ENCODE measurements at places on chromosomes 7 and 10.

DNA sequence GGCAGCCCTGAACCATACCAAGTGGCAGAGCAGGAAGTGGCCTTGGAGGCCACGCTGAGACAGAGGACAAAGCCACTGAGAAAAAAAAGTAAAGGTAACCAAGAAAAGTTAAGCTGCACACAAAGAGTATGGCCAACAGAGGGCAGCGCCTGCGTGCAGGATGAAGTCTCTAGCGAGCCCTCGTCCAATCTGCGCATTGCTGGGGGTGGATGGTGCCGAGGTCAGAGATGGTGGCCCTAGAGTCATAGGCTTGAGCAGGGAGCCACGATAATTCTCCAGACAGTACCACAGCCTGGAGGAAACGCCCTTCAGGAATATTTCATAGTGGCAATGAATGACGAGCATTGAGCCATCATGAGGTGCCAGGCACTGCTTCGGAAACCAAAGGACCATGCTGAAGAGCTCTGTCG is 9.7 kb downstream of the ATP6V0E2 start:
- no peak for DNase-seq

DNA sequence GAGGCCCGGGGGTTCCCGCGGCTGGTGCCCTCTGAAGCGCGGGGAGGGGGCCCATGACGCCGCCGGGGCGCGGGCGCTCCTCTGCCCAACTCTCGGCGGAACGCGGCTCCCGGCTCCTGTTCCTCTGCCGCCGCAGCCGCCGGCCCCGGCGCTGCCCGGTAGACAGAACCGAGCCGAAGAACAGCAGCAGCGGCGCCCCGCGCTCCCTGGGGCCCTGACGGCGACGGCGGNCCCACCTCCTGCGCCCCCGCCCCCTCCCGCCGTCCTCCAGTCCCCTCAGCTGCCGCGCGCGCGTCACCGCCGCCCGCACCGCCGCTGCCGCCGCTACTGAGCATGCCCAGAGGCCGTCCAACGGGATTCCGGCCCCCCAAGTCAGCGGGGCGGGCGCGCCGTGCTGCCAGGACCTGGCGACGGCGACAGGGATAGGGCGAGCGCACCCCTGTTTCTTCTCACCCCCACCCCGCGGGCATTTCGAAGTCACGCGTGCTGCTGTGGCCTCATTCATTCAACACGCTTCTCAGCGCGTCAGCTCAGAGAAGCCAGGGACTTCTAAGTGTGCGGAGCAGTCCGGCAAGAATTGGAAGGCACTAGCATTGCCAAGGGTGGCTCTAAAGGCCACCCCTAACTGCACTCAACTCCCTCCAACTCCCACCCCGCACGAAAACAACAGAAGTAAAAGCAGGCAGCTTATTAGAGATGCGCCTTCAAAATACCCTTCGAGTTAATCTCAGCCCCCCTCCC is at the start of gene IPMK:
Gene IPMK (minus strand): TSS at position 182 of the 741 bp plus-strand sequence. CDS start 283 bp downstream, outside the sequence.
- DNase-seq: peak; percentile 93

DNA sequence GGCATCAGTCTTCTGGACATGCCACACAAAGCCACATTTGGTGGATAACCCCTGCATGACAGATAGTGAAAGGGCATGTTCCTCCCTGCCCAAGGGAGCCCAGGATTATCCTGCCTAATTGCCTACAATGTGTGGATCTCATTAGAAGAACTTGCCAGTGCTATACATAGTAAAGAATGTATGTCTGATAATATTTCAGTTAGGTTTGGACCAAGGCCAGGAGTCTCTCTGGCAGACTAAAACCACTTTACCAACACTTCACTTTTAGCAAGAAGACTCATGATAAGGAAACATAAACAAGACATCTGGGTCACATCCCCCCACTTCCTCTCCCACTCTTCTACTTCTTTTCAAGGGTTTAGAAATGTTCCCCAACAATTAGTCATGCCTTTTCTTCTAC is 196.7 kb downstream of the MTERF1 start:
- no peak for DNase-seq

DNA sequence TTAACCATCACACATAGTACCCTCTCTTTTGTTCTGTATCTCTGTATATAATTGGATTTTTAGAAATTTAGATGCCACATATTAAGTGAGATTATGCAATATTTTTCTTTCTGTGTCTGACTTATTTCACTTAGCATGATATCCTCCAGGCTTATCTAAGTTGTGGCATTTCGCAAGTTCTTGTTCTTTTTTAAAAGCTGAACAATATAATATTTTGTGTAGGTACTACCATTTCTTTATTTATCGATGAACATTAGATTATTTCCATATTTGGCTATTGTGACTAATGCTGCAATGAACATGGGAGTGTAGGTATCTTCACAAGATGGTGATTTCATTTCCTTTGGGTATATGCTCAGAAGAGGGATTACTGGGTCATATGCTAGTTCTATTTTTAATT is 295.0 kb downstream of the SUGCT start:
- no peak for DNase-seq

GRCh38 chr7:94635687-94636086 is 20.2 kb downstream of the SGCE start:
- DNase-seq: no peak

DNA sequence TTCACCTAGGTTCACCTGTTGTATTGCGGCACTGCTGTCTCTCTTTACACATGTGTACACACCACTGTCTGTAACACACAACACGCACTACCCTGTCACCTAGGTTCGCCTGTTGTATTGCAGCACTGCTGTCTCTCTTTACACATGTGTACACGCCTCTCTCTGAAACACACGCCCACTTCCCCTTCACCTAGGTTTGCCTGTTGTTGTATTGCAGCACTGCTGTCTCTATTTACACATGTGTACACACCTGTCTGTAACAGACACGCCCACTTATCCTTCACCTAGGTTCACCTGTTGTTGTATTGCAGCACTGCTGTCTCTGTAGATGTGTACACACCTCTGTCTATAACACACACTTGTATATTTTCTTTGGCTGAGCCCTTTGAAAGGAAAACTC is 51.5 kb downstream of the WDR37 start:
- DNase-seq: no peak

DNA sequence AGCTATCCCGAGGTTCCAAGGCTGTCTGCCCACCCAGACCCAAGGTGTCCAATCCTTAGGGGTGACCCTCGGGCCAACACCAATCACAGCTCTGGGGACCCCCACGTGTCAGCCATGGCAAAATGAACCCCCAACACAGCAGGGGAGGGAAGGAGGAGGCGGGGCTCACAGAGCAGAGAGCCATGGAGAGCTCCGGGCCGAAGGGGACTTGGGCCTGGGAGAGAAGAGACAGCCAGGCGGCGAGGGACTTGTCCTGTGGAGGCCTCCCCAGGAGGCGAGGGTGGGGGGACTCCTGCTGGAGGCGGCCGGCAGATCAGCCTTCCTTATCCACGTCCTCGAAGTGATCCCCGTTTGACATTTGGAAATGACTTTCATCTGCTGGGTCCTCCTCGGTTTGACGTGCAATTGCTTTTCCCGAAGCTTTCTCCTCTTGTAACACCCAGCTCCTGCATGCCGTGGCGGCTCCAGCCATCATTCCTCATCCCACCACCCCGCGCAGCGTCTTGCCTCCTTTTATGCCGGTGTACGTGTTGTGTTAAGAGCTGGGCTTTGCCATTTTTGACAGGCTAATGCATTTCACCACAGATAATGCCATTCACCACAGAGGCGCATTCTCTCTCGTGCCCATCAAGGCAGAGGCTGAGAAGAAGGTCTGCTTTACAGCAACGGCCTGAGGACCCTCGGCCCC is 337.4 kb downstream of the DNAJB6 start:
- no peak for DNase-seq

DNA sequence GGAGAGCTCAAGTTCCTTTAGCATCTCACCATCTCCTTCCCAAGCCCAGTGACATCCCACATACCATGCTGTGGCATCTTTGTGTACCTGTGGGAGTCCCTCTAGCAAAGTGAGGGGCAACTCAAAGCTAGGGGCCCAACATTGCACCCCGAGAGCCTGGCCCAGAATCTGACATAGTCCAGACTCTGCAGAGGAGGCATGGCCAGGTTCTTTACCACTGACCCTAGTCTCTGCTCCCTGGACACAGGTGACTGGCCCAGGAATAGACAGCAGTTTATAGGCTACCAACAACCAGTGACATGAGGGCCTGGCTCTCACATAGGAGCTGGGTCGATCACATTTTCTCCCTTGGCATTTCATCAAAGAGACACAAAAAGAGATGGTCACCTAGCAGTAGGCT is 444.0 kb upstream of the ZMIZ1 start:
- DNase-seq: no peak

DNA sequence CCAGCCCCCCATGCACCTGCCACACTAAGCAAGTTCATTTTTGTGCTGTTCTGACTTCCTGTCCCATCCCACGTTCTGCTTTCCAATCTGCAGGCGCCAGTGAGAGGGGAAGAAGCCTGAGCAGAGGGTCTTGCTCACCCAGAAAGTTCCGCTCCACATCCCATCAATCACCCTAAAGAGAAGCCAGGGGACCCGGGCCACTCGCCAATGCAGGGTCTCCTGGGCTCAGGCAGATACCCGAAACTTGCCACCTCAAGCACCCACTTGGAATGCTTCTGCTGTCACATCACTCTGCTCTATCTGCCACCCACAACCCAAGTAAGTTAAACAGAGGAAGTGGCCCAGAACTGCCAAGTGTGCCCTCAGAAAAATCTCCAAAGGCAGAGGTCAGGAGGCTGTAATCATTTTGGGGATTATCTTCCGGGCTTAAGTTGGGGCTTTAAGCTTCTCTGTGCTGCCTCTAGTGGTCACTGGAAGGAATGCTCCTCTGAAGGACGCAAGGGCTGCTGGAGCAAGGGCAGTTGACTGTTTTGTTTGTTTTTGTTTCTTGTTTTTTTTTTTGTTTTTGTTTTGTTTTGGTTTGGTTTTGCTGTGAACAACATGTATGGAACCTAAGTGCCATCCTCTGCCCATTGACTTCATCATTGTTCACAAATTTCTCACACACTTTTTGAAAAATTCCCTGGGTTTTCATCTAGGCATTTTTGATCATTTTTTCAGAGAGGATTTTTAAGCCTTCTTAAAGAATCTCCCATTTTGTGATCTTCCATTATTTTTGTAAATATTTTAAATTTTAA is 25.5 kb downstream of the PRR15 start:
- no peak for DNase-seq

- DNase-seq: no peak
Measured at GRCh38 chr10:12416344-12417050, 67.2 kb downstream of the CAMK1D start.

GRCh38 chr10:118729641-118730258 is 25.0 kb downstream of the CACUL1 start:
- no peak for DNase-seq

GRCh38 chr10:116705498-116705897 is 36.9 kb downstream of the HSPA12A start:
- no peak for DNase-seq

GRCh38 chr7:33428415-33428814 is 299.1 kb downstream of the BBS9 start:
- DNase-seq: no peak

- DNase-seq: no peak
Measured at GRCh38 chr10:95324436-95325268, 33.8 kb upstream of the PDLIM1 start.

GRCh38 chr10:133156674-133157579 is 3.1 kb upstream of the KNDC1 start:
- no peak for DNase-seq

DNA sequence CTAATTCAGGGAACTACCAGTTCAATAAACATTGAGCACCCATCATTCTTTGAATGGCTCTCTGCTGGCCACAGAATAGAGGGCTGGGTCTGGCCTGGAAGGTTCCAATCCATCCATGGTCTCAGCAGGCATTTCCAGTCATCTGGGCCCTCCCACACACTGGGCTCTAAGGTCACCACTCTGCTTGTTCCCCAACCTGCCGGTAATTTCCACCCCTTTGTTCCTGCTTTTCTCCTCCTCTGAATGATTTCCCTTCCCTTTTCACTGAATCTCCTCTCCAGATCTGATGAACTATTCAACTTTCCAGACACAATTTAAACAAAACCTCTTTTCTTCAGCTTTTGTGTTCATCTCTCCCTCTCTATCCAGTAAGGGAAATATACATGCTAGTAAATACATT is 2.6 kb downstream of the BZW2 start:
- DNase-seq: no peak

GRCh38 chr7:45088146-45088701 is 545 bp downstream of the NACAD start:
- peak; percentile 40 for DNase-seq

DNA sequence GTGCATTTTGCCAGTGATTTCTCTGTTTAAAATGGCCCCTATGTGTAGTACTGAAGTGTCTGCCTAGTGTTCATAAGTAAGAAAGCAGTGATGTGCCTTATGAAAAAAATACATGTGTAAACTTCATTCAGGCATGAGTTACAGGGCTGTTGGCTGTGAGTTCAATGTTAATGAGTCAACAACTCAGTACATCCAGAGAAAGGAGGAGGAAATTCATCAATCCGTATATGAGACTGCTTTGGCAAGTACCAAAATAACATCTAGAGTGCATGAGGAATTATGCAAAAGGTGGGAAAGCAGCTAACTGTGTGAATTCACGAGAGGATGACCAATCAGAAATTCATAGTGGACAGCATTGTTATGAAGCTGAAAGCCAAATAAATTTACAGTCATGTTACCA is 255.6 kb downstream of the ZEB1 start:
- no peak for DNase-seq

DNA sequence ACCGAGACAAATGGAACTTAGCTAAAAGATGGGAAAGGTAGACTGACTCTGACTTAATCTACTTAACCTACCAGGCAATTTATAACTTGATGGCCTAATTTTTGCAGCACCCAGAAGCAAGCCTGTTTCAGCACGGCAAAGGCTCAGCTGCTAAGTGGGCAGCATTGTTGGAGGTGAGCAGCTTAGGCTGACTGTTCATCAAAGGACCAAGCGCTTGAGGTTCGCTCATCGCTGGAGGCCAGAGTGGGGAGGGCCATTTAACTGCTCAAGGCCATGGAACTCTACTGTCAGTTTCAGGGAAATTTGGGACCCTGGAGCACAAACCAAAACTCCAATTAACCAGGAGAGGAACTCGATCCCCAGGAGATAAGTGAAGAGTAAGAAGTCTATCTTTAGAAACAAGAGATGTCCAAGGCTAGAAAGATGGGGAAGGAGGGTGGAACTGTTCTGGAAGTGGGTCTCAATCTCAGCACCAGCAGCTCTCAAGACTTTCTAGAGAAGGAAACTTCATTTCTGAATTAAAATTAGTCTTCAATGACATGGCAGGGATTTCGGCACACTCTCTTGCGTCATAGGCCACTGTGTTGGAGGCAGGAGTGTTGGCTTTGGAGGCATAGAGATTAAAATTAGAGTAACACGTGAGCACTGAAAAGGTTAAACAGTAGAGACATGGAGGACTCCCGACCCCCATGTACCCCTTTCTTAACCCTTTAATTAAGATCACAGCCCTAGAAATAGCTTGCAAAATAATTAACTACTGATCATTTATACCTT is 43.1 kb downstream of the EGFR start:
- DNase-seq: no peak

GRCh38 chr10:101489355-101489754 is 98.7 kb downstream of the POLL start:
- DNase-seq: no peak

GRCh38 chr10:121631365-121632029 is 33.3 kb upstream of the FGFR2 start:
- no peak for DNase-seq

GRCh38 chr10:129594811-129595210 is 127.8 kb downstream of the MGMT start:
- no peak for DNase-seq

Data from left hindlimb (tissue), 1 donor.